ENCODE measurements at places on chromosomes 1 and 21. TPM values are rescaled to one million over a fixed set of nuclear protein-coding genes. Genes with fewer than 3 reads are reported as not detected.

TMPRSS3 gene
- 1.3 TPM for total RNA-seq

- no peak overlapping the region for H3K4me3 ChIP-seq
- H3K27ac ChIP-seq, result no peak overlapping the region
- DNase-seq, result no peak
- no peaks in the 10 kb centered on the region for H3K4me1 ChIP-seq
Measured at GRCh38 chr1:170010443-170010842, 64.1 kb downstream of the KIFAP3 start.

DNA sequence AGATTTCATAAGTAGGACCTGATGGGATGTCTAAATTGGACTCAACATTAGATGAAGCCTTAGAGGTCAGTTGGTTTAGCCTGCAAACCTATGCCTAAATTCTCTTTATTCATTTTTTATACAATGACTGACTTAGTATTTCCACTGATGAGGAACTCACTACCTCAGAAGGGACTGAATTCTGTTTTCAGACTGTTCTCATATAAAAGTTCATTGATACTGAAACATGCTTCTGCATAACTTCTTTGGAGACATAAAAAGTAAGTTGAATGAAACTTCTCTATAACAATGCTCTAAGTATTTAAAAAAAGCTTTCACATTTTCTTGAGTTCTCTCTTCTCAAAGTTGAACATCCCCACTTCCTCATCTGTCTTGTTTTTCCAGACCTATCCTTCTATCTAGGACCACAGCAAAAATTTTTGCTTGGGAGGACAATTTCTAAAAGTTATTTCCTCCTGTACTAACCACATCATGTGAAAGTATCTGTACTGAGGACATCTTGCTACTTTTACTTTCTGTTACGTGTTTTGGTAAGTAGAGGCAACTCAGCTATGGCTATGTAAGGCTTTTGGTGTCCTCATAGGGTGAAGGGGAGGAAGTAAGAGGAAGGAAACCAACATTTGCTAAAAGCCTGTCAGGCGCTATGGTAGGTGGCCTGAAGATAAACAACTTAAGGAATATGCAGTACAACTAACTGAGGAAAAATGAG, 64.1 kb downstream of the USP24 start:
- peaks cover 32% of the 10 kb centered on the region for H3K36me3 ChIP-seq
- H3K27me3 ChIP-seq, result no peaks in the 10 kb centered on the region
- H3K4me1 ChIP-seq, result no peaks in the 10 kb centered on the region
- DNase-seq, result no peak

DMBX1 gene
- 0.10 TPM for total RNA-seq

DNA sequence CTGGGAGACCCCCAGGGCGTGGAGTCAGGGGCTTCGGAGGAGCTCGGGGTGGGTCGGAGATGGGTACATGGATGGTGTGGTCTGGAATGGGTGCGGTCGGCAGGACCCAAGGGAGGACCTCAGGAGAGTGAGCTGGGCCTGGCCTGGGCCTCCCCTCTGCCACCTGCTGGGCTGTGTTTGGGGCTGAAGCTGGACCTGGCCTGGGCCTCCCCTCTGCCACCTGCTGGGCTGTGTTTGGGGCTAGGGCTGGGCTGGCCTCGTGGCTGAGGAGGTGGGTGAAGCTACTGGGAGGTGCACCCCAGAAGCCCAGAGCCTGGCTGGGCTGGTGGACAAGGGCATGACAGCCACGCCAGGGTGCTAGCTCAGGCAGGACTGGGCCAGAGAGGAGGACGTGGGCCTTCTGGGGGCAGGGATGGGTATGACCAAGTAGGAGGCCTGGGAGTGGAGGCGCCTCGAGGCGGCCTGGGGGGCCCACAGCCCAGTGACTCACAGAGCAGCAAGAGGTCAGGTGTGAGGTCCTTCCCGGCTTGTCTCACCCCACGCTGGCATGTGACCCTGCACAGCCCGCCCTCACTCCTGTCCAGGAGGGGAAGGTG, 14.5 kb downstream of the SAMD11 start:
- H3K27me3 ChIP-seq, result peaks cover 25% of the 10 kb centered on the region
- H3K4me1 ChIP-seq, result peaks cover 13% of the 10 kb centered on the region
- no peak overlapping the region for H3K27ac ChIP-seq
- H3K36me3 ChIP-seq, result no peaks in the 10 kb centered on the region
- no peak for DNase-seq

GRCh38 chr1:1092894-1093609, 18.9 kb upstream of the RNF223 start:
- H3K4me1 ChIP-seq, result no peaks in the 10 kb centered on the region
- H3K27me3 ChIP-seq, result no peaks in the 10 kb centered on the region
- no peak overlapping the region for H3K27ac ChIP-seq
- H3K4me3 ChIP-seq, result no peak overlapping the region

DNA sequence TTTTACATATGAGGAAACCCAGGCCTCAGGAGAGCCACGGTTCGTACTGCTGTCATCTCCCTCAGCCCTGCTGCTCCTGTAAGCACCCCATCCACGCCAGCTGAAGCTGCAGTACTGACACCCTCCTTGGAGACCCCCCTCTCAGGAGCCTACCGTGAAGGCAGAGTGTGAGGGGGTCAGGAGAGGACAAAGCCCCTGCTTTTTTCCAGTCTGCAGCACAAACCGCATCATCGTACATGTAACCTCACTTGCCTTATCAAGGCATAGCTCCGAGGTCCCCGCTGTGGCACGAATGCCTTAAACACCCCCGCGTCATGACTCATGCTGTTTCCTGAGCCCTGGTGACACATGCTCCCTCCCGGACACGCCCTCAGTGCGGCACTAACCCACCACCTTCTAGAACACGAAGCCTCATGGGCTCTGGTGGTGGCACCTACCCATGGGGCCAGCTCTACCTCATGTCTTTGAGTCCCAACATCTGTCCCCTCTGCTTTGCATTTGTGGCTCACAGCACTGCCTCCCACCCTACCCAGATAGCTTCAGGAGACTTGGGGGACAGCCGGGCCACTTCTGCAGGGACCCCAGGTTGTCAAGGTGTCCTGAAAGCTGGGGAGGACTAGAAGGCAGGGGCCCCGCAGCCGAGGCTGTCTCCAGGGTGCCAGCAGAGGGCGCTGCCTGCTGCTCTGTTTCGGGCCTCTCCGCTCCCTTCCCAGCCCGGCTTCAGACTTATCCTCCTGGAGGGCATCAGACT, 4.9 kb downstream of the SH3BGRL3 start:
- peak overlapping the region; percentile 63 for H3K4me3 ChIP-seq
- peaks cover 27% of the 10 kb centered on the region for H3K4me1 ChIP-seq
- H3K27me3 ChIP-seq, result no peaks in the 10 kb centered on the region
- H3K27ac ChIP-seq, result peak overlapping the region; percentile 79
- DNase-seq, result no peak

GJA9 gene
- total RNA-seq, result not detected

DNA sequence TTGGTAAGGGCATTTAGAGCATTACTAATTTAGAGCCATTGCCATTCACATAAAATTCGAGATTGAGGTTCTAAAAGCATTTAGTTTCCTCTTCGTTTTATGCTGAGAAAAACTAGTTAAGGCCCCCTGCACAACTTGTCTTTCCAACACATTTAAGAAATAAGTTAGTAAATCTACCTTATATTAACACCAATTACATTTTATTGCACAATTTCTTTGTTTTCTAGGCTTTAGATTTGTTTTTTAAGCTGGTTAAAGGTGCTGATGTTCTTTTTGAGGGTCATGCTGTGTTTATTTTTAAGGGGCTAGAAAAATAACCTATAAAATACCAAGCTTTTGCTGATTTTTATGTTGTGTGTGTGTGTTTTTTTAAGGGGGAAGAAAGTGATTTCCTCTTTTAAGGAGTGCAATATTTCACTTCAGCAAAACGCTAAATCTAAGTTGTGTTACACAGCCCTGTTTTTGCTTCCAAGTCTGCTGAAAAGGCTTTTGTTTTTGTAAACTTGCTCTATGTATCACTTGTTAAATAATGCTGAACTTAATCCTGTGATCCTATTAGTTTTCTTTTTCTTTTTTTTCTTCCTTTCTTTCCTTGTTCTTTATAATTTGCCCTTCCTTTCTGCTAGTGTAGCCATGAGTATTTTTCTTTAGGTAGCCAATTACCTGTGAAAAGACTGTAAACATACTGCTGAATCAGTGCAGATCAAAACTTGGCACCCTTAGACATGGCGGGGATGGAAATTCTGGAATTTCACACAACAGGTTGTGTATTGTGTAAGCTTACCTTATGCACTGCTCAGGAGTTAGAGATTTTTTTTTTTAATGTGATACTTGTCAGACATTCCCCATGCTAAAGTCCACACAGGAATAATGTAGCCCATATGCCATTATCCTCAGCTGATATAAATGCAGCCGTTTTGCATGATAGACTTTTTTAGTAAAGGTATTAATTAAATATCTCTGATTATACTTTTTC, 1.5 kb downstream of the CEPT1 start:
- peaks cover 5% of the 10 kb centered on the region for H3K36me3 ChIP-seq
- H3K27ac ChIP-seq, result peak overlapping the region; percentile 95
- no peak for DNase-seq
- no peaks in the 10 kb centered on the region for H3K27me3 ChIP-seq

TSSK3 gene
- total RNA-seq, result 3.8 TPM

DNA sequence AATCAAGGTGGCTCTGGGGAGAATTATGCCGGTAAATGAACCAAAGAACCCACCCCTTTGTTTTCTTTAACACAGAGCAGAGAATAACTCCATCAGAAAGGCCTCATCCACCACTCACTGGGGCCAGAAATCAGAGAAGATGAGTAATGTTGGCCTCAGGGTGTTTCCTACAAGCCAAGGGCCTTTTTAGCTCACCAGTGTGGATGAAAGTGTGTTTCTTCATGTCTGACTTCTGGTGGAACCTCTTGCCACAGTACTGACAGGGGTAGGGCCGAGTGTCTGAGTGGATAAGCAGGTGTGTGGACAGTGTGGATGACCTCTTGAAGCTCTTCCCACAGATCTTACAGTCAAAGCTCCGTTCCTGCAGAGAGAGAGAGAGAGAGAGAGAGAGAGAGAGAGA, 8.3 kb downstream of the GFI1 start:
- no peak for DNase-seq
- peaks cover 98% of the 10 kb centered on the region for H3K27me3 ChIP-seq
- peaks cover 15% of the 10 kb centered on the region for H3K4me1 ChIP-seq
- H3K4me3 ChIP-seq, result no peak overlapping the region
- H3K36me3 ChIP-seq, result no peaks in the 10 kb centered on the region

Data from type B pancreatic cell (in vitro differentiated cells).